AML-193 (cell line): ENCODE measurements at places on chromosomes 7 and 10.

- DNase-seq, result no peak
These were observed 83.3 kb downstream of the ORC5 start for GRCh38 chr7:104124469-104124868.

DNA sequence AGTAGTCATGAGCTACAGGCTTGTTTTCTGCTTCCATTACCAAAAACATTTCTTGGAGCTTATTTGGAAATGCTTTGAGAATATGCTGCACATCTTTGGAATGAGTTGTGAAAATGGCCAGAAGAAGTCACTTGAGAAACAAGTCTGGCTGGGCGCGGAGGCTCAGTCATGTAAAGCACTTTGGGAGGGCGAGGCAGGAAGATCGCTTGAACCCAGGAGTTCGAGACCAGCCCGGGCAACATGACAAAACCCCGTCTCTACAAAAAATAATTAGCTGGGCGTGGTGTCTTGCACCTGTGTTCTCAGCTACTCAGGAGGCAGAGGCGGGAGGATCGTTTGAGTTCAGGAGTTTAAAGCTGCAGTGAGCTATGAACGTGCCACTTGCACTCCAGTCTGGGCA lies 882 bp upstream of the CHCHD1 start:
- DNase-seq, result no peak

DNA sequence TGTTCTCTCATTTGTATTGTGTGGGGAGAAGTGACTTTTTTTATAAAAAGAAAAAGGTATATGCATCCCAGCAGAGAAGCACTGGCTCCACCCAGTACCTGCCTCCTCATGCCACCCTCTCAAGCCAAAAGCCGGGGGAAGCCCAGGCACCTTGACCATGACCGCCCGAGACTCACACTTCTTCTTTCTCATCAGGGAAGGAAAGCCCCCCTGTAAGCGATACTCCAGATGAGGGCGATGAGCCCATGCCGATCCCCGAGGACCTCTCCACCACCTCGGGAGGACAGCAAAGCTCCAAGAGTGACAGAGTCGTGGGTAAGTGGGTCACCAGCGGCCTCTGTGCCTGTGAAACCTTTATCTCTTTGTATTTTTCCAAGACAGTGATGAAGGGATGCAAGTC lies 22.9 kb downstream of the IKZF1 start:
- no peak for DNase-seq

- no peak for DNase-seq
These were observed 278.2 kb downstream of the PLXDC2 start for GRCh38 chr10:20094226-20094976.

DNA sequence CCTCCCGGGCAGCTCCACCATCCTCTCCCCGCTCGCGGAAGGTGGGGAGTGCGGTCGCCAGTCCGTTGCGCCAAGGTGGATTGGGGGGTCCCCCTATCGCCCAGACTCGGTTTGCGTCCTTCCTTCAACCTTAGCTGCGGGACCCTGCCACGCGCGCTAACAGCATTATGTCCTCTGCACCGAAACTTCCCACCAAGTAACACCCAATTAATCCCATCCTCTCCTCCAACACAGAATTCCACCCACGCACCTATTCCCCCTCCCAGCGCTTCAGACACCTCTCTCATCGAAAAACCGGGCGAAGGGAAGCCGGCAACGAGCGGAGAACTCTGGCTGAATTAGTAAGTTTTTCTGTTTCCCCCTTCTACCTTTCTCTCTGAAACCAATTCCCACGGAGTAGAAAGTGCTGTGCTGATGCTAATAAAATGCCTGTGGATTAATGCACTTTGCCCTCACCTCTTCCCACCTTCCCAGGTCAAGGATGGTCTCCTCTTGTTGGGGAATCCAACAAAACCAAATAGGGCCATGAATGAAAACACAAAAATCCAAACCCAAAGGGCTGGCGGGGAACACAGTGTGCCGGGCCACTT lies 947 bp downstream of the HOXA3 start:
- DNase-seq, result no peak

DNA sequence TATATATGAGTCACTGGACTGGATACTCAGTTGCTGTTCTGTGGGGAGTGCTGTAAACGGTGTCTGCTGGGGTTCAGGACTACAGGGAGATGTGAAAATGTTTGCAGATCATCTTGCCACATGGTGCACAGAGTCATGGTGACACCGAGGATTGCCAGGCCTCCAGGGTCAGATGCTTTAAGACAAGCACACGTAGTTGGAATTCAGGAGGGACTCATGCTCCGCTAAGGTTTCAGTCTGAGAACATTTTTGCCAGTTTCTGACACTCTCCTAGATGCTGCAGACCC lies 211.3 kb downstream of the CXCL12 start:
- DNase-seq, result no peak

DNA sequence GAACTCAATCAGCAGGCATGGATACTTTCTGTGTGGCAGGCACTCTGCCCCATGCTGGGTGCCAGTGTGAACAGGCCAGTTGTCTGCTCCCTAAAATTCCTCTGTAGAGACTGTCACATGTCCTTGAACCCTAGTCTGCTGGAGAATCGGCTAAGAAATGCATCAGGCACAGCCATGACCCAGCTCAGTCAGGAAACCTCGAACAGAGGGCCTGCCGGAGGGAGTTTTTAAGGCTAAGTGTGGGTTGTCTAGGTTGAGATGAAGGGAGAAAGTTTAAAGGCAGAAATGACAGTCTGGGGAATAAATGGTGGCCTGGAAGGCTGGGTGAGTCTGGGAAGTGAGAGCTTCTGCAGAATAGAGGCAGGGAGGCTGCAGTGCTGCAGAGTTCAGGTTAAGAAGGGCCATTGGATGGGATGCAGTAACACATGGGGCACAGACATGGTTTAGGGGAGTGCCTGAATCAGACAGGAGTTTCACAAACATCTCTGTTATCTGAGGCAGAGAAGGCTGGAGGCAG lies 45.3 kb downstream of the WDFY4 start:
- DNase-seq, result no peak

DNA sequence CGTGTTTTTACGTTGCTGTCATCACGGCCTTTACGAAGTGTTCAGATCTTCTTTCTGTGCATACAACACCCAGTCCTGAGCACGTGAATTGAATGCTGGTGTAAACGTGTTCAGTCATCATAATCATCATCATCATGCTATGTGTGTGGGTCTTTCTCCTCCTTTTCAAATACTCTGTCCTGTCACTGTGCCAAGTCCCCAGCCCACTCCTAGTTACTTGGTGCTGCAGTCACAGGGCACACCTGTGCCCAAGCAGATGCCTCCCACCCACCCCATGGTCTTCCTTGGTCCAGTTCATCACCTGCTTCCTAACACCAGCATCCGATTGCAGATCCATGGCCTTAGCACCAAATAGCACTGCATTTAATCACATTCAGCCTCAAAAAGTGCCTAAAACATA lies 78.6 kb upstream of the MGMT start:
- DNase-seq, result no peak

- DNase-seq, result no peak
These were observed 147.9 kb downstream of the PARD3 start for GRCh38 chr10:34667177-34667576.

DNA sequence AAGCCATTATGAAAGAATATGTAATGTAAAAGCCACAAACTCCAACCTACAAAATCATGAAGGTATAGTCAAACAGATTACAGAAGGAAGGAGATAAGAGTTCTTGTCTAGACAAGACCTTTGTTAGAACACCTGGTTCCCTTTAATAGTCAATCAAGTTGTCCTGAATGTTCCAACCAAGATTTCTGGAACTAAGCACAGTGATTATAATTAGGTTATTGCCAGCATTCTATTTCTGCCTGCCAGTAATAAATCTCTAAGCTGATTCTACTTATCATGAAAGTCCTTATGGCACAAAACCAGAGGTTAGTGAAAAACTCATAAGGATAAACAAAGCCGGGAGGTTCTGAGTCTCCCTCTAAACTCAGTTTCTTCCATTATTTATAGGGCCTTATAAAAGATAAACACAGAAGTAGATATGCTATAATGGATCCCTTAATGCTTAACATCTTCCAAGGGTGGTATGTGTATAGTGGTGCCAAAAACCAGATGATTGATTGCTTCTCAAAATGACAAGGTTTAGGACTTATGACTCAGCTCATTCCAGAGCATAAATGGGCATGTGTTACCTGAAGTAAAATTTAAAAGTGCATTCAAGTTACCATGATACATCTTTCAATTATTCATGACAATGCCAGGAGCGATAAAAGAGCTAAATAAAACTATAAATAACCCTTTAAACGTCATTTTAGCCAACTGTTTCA lies 237.2 kb downstream of the CSTF2T start:
- no peak for DNase-seq

DNA sequence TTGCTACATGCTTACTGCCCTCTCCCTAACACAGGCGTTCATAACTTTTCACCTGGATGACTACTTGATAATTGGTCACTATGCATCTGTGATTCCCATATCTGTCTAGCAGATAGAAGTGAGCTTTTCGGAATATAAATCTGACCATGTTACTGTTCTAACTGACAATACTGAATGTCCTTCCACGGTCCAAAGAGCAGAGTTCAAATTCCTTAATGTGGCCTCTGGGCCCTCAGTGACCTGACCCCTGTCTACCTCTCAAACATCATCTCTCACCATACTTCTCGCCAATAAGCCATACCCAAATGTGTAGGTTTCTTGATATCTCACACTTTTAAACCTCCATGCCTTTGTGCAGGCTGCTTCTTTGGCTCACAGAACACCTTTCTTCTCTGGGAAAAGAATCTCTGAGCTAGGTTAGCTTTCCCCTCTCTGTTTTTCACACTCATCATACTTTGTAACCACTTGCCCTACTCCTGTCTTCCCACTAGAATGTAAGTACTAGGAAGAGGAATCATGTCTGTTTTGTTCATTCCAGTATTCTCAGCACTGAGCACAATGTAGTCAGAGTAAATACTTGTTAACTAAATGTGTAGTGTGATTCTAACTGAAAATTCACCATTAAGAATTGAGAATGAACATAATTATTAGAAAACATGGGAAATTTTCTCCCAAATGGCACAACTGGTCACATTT lies 39.2 kb upstream of the LRRC17 start:
- DNase-seq, result no peak

GRCh38 chr7:44631458-44632115 lies 25.2 kb downstream of the OGDH start:
- DNase-seq, result peak; percentile 18

DNA sequence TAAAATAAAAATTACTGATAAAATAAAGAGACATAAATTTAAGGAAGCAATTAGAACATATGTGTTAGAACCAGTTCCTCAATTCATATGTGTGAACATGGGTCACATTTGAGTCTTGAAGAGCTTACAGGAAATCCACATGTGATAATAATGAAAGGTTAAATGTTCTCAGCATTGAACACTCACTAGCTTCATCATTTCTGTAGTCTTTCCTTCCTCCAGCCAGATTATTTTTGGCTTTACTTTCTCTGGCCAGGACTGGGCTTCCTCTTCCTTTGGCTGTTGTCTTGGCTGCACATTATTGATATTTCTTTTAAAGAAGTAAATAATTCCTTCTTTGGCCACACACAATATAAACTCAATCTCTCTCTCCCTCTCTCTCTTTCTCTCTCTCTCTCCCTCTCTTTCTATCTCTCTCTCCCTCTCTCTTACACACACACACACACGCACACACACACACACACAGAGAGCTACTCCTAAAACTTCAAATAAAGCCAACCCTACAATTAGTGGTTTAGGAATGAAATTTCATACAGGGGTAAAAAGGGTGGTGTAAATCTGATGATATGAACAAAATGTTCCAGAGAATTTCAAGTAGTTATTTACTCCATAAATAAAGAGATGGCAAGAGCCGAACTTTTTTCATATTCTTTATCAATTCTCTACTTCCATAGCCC lies 171.2 kb downstream of the REEP3 start:
- no peak for DNase-seq

DNA sequence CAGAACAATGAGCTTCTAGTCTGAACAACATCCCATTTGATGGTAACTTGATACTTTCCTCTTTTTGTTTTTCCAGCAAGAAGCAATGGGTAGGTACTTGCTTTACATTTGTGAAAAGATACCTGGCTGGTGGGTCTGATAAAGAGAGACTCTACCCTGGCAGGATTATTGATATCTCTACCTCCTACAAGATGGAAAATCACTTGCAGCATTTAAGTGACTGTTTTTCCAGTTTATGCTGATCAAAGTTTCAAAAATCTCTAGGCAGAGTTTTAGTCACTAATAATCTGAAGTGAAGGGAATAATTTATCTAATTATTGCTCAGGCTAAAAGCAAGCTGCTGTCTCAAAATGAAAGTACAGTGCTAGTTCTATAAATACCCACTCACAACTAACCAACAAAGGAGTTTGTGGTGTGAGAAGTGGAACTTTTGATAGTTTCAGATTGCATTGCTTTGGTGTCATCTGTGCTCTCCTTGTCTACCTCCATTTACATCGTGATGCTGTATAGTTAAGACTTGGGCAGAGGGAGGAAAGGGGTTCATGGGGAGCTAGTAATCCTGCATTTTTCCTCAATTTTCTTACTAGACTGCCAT lies 86.0 kb upstream of the ANKRD1 start:
- no peak for DNase-seq

- no peak for DNase-seq
These were observed 23.3 kb downstream of the CYP17A1 start for GRCh38 chr10:102813734-102814452.

DNA sequence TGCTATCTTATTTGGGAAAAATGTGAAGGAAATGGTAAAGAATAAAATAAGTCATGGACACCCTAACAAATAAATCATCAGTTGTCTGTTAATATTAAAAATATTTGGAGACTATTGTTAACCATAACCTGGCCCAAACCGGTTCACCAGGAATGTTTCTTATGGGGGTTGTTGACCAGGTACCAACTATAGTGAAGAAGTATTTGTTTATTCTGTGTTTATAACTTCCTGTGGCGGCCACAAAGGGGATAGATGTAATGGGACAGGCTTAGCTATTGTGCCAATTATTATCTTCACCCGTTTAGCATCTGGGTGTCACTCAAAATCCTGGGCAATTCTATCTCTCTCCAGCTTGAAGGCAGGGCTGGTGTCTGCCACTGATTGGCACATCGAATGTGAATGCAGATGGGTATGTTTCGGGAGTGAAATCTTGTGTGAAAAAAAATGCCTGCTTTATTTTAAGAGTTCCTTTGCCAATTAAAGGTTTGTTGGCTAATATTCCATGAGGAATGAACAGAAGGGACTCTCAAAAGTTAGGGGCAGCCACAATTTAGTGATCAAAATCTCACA lies 500.9 kb downstream of the ARL4A start:
- no peak for DNase-seq

DNA sequence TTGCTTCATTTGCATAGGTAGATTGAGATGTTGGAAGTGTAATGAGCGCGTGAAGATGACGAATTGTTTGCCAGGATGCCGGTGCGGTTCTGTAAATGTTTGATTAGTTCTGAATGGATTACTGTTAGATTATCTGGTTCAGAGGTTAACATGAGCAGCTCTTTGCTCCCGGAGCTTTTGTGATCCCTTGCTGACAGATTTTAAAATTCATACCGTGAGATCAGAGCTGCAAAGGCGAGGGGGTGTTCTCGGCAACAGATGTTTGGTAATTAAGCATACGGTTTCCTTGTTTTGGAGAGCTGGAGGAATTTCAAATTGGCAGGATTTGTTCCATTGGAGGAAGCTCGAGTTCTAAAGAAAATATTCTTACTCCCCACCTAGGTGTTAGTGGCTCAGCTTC lies 237.8 kb upstream of the GPR26 start:
- DNase-seq, result no peak
